ENCODE measurements at places on chromosomes 2 and 18.

DNA sequence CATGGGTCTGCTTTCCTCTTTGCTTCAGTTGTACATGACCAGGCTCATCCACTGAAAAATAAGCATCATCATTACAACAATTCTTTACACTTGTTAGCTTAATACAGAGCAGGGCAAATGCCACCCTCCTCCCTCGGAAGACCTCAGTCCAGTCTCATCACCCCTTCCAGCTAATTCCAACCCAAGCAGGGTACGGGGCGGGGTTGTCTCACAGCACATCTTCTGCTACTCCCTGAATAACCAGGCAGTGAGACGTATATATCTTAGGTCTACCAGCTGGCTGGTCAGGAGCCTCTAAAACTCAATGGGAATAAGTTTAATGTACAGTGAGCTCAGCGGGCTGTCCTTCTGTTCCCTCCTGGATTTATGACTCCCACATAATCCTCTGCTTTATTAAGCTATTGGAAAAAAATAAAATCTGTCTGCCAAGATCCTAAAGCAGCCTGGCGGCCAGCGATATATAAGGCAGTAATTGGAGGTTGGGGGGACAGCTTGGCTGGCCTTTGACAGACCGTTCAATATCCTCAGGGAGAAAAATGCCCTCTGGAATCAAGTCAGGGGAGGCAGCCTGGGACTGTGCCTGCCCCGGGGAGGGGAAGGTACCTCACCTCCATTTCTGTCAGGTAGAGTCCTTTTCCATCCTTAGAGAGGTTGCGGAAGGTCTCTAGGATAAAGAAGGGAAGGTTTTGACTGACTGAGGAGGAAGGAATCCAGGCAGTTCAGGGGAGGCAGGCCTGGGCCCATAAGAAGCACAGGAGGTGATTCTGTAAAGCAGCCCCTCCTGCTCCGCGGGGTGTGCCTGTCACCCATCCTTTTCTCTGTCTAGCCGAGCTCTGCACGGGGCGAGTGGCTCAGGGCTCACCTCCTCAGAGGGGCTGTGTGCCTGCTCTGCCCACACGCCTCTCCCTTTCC lies 76.3 kb downstream of the CAPN13 start:
- DNase-seq, result no peak

DNA sequence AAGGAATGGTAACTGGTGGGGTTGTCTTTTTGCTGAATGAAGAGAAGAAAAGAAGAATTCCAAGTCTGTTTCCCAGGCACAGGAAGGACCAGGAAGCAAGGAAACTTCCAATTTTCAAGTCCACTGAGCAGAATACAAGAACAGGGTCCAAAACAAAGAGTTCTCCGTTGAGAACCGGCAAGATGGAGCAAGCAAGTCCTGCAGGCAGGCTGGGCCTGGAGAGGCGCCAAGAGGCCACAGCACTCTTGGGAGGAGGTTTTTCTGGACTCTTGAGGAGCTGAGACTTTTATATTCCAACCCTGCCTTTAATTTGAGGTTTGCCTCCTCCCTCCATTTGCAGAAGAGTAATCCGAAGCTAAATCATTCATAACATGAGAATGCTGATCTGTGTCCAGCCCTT lies 224.5 kb downstream of the IKZF2 start:
- no peak for DNase-seq

DNA sequence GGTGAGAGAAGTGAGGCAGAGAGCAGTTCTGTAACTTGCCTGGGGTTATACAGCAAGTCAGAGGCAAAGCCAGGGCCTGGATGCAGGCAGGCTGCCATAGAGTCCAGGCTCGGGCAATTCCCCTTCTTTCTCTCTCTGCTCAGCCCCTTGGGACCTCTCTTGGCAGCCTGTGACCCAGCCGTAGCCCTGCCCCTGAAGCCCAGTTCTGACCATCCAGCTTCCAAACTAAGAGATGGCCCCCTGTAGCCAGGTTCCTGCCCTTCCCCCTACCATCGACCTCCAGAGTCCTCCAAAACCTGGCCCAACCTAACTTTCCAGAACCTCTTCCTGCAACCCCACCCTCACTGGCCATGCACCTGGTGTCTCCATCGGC lies 201.2 kb downstream of the CTIF start:
- DNase-seq, result no peak

- peak; percentile 82 for DNase-seq
Observed at GRCh38 chr18:74081966-74082741, 65.5 kb downstream of the FBXO15 start.
